Osteoblast (primary cell): ENCODE measurements at places on chromosomes 12 and 14.

GRCh38 chr14:28356819-28357218, 409.8 kb upstream of the FOXG1 start:
- DNase-seq, result no peak

DNA sequence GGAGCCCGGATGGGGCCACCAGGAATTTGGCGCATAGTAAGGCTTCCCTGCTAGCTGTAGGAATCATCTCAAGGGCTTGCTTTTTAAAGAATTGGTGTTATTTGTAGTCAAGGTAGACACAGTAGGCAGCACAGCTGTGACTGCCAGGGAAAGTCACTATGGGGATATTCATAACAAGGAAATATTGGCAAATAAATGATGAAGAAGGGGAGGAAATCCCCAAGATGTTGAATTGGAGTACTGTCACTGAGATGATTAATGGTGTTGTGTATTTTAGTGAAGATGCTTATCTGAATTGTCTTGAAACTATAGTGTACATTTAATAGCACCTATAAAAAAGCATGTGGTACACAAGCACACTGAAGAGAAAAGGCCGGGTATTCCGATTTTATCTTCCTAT, 118.9 kb downstream of the NPAS3 start:
- no peak for DNase-seq

DNA sequence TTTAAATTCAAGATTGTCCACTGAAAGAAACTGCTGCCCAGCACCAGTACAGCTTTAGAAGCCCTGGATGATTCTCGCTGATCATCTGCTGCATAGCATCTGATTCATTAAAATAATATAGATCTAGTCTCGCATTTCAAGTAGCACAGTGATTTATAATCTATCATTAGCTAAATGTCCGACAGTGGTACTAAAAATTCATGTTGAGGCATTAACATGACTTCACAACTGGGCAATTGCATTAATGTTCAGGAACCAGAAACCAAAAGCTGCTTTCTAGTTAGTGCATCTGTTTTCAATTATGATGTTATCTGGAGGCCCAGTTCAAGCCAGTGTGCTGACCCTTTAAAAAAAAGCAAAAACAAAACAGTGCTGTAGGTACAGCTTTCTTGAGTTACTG, 1987.2 kb upstream of the SEL1L start:
- DNase-seq, result no peak

DNA sequence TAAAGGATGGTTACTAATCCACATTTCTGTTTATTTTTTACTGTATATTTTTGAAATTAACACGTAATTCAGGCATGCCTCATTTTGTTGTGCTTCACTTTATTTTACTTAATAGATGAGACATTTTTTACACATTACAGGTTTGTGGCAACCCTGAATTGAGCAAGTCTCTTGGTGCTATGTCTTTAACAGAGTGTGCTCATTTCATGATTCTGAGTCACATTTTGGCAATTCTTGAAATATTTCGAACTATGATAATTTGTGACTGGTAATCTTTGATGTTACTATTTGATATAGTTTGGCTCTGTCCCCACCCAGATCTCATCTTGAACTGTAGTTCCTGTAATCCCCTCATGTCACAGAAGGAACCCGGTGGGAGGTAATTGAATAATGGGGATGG, 1120.5 kb upstream of the FLRT2 start:
- DNase-seq, result peak; percentile 53

DNA sequence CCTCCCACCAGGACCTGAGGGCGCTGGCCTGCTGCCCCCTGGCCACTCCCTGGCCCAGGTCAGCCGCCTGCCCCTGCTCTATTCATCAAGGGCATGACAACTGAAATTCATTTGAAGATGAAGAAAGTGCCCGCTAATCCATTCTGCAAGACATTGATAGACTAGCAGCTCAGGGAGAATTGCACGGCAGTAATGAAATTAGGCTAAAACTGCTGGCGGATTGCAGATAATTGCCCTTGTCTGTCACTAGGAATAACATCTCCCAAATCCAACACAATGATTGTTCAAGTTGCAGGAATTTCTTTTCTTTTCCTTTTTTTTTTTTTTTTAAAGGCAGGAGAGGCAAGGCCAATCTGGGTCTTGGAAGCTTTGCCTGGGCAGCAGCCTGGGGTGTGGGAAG, 44.5 kb downstream of the MVK start:
- no peak for DNase-seq

GRCh38 chr12:114209861-114210260, 196.1 kb downstream of the TBX5 start:
- no peak for DNase-seq

DNA sequence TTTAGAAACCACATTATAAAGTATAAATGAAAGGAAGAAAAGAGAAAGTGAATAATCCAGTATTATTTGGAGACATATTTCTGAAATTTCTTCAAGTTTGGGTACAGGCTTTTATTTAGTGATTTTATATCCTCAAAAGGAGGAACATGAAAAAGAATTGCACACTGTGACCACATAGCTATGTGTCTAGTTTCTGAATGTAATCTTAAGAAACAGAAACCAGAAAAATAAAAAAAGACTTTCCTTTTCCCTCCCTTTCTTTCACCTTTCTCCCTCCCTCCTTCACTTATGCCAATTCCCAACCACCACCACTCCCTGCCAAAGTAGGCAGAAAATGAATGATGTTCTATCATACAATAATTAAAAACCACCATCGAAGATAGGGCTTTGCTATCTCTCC, 189.6 kb downstream of the PRKD1 start:
- no peak for DNase-seq

DNA sequence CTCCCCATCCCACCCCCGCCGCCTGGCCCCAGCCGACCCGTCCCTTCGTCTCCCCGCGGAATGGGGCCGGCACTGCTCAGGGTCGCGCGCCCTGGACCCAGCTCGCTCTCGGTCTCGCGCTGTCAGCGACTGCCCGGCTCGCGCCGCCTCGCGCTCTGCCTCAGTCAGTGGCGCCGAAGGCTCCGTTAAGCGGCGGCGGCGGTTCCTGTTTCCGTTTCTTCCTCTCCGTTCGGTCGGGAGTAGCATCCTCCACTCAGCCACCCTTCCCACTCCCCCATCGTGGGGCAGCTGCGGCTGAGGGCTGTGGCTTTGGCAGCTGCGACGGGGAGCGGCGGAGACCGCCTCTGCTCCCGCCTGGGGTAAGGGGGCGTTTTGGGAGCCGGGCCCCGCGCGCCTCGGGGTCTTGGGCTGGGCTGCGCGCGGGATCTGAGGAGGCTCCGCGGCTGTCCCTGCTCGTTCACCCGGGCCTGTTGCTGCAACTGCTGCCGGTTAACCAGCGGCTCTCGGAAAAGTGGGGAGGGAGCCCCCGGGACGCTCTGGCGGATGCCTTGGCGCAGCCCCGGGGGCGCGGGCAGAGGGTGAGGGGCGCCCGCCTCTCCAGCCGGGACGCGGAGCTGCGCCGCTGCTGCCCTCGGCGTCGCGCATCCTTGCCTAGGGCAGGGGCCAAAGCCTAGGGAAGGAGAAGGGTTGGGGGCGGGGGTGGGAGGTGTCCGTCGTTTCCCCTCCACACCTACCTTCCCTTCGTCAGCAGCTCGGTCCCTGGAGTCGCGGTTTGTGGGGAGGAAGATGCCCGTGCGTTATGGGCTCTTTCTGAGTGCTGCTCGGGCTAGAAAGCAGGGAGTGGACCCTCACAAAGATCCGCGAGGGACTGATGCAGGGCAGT, 567 bp downstream of the FUT8 start:
- DNase-seq, result peak; percentile 88

- no peak for DNase-seq
These were observed 921.8 kb downstream of the VRK1 start for GRCh38 chr14:97718886-97719442.

DNA sequence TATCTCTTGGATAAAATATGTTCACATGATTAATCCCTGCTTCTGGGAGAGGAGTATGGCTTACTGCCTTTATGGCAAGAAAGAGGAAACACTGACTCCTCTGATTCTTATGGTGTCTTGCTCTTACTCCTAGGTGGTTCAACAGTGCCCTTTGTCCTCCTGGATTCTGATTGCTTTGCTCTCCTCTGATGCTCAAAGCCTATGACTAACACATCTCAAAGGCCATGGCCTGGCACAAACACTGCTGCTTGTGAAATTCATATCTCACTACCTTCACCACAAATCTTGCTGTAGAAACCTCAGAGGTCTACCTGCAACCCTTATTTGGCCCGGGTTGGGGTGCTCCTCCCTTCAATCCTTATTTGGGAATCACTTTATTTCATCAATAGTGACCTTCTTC, 217.2 kb downstream of the C12orf50 start:
- DNase-seq, result no peak

DNA sequence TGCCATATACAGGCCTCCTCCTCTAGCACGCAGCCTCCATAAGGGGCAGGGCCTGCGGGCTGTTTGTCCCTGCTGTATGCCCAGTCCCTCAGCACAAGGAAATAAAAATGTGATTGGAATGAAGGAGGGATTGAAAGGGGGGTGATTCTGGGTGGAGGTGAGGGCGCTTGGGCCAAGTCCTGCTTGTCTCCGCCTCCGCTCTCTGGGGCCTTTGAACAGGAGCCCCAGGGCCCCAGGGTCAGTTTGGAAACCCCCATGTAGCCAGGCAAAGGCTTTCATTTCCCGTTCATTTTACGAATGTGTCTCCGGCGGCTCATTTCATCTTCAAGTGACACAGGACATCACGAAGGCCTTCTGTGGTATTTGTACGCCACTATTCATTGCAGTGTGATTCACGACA, 4.5 kb upstream of the CACNA2D4 start:
- DNase-seq, result no peak

DNA sequence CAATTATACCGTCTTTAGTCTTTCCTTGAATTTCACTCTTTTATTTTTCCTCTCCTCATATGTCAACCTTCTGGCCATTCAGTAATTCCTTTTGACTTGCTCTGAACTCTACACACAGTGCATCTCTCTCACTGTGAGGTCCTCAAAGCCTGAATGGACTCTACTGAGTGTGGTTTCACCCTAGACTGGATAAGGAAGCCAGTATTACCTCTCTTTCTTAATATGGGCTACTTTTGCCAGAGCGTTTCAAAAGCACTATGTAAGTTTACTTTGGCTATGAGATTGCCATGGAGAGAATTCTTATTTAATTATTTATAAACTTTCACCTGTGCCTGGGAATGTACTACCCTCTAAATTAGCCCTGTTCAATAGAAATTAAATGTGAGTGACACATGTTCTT, 343.5 kb upstream of the DDHD1 start:
- no peak for DNase-seq

- DNase-seq, result peak; percentile 87
These were observed 15.1 kb downstream of the TUNAR start for GRCh38 chr14:95891742-95892141.

DNA sequence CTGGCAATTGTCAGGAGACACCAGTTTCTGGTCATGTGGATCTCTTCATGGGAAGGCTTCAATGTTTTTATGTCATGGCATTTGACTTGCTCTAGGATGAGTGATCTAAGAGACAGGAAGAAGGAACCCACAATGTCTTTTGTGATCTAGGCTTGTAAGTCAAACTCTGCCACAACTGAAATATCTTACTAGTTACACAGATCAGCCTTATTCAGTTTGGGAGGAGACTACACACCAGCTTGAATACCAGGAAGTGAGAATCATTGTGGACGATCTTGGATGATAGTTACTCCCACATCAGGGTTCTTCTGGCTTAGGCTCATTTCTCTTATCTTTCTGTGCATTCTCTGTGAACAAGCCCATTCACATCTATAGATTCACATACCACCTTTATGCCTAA, 236.2 kb upstream of the FBXO33 start:
- DNase-seq, result no peak

DNA sequence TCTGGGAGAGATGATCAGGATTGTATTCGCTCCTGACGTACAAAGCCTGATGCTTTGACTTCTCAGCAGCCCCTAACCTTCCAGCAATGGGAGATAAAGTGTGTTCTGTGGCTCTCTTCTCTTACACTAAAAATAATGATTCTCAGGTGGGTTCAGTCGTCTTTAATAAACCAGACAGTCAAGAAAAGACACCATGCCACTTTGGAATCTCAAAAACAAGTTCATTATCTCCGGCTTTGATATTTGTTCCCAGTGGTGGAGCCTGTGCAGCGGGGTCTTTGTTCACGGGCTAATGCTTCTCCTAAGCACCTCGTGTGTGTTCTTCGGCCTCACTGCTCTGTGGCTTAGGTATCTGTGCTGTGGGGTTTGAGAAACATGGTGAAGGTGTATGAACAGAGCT, 1.6 kb downstream of the ACVR1B start:
- no peak for DNase-seq

DNA sequence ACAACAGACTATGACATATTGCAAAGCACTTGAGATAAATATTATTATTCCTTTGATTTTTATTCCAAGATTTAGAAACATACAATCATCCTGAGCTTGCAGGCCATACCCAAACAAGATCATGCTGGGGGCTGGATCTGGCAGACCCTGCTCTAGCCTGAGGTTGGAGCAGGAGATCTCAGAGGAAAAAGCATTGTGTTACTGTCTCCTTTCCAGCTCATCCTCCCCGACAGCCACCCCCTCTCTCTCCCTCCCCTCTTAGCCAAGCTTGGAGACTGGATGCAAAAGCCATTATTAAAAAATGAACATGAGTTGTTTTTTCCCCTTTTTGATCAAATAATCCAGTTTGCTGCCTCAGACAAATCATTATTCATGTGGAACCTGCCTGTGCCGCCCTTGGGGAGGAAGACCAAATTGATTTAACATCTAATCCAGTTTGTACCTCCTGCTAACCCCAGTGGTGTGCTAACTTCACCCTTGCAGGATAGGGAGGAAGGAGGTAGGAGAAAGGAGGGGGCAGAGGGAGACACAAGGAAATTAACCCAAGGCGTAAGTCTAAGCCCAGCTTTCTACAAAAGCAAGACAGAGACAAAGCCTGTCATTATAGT, 565.8 kb upstream of the TBX3 start:
- no peak for DNase-seq

- DNase-seq, result no peak
These were observed 130.9 kb downstream of the DENND5B start for GRCh38 chr12:31460024-31460423.

DNA sequence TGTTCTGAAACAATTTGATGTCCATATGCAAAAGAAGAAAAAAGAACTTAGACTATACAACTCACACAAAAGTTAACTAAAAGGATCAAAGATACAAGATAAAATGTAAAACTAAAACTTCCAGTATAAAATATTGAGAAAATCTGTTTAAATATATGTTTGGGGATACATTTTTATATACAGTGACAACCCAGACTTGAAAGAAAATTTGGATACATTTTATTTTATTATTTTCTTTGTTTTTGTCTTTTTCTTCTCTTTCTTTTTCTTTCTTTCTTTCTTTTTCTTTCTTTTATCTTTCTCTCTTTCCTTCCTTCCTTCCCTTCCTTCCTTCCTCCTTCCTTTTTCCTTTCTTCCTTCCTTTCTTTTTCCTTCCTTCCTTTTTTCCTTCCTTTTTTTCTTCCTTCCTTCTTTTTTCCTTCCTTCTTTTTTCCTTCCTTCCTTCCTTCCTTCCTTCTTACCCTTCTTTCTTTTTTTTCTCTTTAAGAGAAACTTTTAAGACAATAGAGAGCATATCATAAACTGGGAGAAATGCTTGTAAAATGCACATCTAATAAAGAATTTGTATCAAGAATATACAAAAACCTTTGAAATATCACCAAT, 954.5 kb upstream of the LRFN5 start:
- no peak for DNase-seq

DNA sequence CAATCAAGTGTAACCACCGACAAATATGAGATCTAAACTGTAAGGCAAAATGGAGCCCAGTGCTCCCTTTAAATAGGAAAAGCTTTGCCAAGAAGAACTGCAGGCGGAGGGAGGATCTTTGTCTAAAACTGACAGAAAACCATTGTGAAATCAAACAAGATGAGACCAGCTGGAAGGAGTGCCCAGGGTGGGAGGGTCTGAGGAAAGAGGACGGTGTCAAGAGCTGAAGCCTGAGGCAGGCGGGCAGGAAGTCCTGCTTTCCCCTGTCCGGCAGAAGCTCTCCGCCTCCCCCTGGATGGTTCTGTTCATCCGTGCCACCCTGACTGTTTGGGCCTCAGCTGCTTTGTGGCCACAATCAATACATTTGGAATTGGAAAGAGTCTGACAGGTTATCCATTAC, 37.5 kb downstream of the CDC42BPB start:
- DNase-seq, result no peak
